ENCODE measurements at places on chromosomes 7 and 10. TPM values are rescaled to one million over a fixed set of nuclear protein-coding genes. Genes with fewer than 3 reads are reported as not detected.

GRCh38 chr10:93346694-93347093, 135.4 kb downstream of the MYOF start:
- no peak for DNase-seq

DNA sequence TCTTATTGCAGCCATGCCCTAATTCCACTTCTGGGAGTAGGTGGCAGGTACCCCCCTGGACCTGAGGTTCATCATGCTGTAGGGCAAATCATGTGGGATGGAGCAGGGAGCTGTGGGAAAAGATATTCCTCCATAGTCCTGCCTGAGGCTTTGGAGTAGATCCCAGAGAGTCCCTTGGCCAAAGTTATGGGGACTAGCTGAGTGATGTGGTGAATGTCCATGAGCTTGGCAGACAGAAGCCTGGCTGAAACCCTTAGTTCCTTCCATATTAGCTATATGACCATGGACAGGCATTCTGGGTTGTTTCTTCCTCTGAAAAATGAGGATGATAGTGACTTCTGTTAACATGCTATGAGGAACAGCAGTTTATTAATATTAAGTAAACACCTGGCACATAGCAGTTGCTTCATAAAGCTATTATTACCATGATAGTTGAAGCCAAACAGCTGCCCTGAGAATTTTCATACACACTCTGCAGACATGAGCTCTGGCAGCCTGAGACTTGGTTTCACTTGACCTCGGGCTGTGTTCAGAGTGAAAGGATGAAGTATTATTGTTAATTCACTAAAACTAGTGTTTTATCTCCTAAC, 15.0 kb upstream of the IMPDH1 start:
- DNase-seq: no peak

DNA sequence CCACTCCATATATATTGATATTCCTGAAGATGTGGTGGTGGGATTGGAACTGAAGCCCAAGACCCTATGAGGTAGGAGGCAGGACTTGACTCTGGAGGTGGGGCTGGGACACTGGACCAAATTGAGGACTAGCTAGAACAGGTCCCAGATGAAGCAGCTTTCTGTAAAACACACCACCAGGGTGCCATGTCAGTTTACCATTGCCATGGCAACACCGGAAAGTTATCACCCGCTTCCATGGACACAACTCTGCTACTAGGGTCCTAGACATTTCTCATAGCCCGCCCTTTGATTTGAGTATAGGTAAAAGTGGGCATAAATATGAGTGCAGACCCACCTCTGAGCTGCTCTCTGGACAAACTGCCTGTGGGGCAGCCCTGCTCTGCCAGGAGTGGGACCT, 490.5 kb upstream of the PFKP start:
- no peak for DNase-seq

The VPS37D gene
- 2.0 TPM for total RNA-seq

- DNase-seq: no peak
These were observed 31.8 kb upstream of the HTR5A start for GRCh38 chr7:155038335-155038734.
